H1 (cell line): ENCODE measurements at places on chromosomes 5 and 9. TPM values are rescaled to one million over a fixed set of nuclear protein-coding genes. Genes with fewer than 3 reads are reported as not detected.

Gene RMND5B
- total RNA-seq = 74.6 and 75.9 TPM in 2 replicates

Gene ADAMTSL1
- 0.84 and 0.90 TPM in 2 replicates for total RNA-seq

Gene PCDHGC5
- 0.78 and 1.1 TPM in 2 replicates for total RNA-seq

Gene CNTFR
- total RNA-seq = 1.2 and 1.5 TPM in 2 replicates

Gene LECT2
- not detected in 2 replicates for total RNA-seq

Gene TIGD6
- 1.2 and 1.3 TPM in 2 replicates for total RNA-seq
